NCI-H1417 treated with DMSO at 0.1 percent for 48 hours (cell line): ENCODE measurements at places on chromosomes 7 and 10.

- no peak for DNase-seq
Measured at GRCh38 chr10:84195044-84195830, 900 bp downstream of the CDHR1 start.

GRCh38 chr7:15801041-15801440 lies 114.6 kb upstream of the MEOX2 start:
- DNase-seq = no peak

DNA sequence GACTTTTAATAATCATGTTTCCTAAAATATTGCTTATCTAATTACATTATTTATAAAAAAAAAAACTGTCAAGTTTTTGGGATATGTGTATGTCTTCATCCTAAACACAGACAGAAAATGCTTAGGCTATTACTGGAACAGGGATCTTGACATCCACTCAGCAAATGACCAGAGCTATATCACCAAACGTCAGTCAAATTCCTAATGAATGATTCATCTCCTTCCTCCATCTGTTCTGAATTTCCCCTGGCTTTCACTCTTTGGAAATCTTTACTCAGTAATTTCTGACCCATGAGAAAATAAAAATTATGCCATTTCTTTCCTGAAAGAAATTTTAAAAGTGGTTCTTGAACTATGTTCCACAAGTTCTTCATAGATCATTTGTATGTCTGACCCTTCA lies 552.4 kb upstream of the KCND2 start:
- no peak for DNase-seq

- no peak for DNase-seq
Measured at GRCh38 chr10:48797830-48798229, 113.2 kb downstream of the WDFY4 start.

GRCh38 chr10:1102831-1103230 lies 46.6 kb downstream of the WDR37 start:
- no peak for DNase-seq

DNA sequence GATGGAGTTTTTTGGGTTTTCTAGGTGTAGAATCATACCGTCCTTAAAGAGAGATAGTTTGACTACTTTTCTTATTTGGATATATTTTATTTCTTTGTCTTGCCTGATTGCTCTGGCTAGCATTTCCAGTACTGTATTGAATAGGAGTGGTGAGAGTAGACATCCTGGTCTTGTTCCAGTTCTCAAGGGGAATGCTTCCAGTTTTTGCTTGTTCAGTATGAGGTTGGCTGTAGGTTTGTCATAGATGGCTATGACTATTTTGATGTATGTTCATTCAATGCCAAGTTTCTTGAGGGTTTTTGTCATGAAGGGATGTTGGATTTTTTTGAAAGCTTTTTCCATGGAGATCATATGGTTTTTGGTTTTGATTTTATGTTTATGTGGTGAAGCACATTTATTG lies 676.9 kb downstream of the SUGCT start:
- no peak for DNase-seq

- DNase-seq = no peak
Measured at GRCh38 chr7:133775201-133775600, 351.9 kb upstream of the LRGUK start.

DNA sequence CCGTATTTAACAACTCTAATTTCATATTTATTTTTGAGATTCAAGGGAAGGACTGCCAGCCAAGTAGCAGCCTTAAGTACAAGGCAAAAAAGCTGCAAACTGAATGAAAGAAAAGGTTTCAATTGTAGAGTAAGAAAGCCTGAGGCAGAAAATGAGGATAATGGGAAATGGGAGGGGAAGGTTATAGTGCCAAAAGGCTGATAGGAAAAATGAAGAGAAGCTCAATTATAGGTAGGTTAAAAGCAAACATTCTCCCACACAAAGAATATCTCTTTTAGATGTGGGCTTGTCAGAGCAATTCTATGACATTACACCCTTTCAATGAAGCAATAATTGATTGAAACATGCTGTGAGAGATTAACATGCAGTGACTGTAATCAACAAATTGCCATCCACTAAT lies 175.3 kb downstream of the RAPGEF5 start:
- no peak for DNase-seq

GRCh38 chr7:46576950-46577349 lies 655.9 kb upstream of the IGFBP3 start:
- DNase-seq = no peak

- no peak for DNase-seq
Measured at GRCh38 chr10:125823663-125824251, 411 bp downstream of the BCCIP start.

GRCh38 chr7:64965594-64965993 lies 25.2 kb downstream of the ZNF117 start:
- no peak for DNase-seq

DNA sequence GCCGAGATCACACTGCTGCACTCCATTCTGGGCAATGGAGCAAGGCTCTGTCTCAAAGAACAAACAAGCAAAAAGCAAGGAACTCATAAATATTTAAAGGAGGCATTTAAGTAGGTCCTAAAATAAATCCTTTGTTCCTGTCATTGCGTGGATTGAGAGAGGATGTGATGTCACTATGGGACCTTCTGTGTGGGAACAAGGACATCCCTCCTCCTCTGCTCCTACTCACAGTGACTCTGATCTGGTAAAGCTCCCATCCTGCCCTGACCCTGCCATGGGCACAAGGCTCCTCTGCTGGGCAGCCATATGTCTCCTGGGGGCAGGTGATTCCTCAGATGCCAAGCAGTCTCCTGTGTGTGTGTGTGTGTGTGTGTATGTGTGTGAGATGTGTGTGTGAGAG lies 74.1 kb upstream of the PRSS58 start:
- DNase-seq = no peak

GRCh38 chr7:37429435-37429791 lies 19.3 kb downstream of the ELMO1 start:
- no peak for DNase-seq

GRCh38 chr7:66352071-66352470 lies 146.9 kb downstream of the TPST1 start:
- DNase-seq = no peak

- no peak for DNase-seq
Measured at GRCh38 chr10:80351220-80351619, 5.3 kb downstream of the DYDC1 start.

- no peak for DNase-seq
Measured at GRCh38 chr7:2115760-2116447, 116.8 kb downstream of the MAD1L1 start.

DNA sequence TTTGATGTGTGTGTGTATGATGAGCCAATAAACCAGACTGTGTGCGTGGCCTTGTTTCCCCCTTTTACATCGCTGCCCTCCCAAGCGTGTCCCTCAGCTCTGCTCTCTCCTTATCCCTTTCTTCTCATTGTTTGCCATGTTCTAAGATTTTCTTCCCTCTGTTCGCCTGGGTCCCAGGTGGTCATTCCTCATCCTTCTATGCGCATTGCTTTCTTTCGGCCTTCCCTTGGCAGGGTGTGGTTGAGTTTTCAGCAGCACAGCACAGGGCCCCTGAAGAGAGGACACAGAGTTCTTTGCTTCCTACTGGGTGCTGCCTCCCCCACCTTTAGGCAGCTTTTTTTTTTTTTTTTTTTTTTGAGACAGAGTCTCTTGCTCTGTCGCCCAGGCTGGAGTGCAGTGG lies 23.1 kb downstream of the GBX1 start:
- no peak for DNase-seq

- no peak for DNase-seq
Measured at GRCh38 chr10:61475449-61475873, 22.3 kb upstream of the TMEM26 start.

- no peak for DNase-seq
Measured at GRCh38 chr10:11403116-11403515, 208.3 kb downstream of the USP6NL start.

- no peak for DNase-seq
Measured at GRCh38 chr7:16234493-16235146, 186.7 kb downstream of the CRPPA start.

DNA sequence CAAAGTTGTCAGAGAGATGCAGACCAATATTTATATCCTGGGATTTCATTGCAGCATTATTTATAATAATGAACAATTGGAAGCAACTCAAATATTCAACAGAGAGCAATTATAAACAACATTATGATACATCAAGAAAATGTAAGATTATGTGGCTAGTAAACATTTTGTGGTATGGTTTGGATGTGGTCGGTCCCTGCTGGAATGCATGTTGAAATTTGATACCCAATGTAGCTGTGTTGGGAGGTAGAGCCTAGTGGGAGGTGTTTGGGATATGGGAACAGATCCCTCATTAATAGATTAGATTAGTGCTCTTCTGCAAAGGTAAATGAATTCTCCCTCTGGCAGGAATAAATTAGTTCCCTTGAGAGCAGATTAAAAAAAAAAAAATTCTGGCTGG lies 350.9 kb downstream of the ANKRD30A start:
- no peak for DNase-seq

DNA sequence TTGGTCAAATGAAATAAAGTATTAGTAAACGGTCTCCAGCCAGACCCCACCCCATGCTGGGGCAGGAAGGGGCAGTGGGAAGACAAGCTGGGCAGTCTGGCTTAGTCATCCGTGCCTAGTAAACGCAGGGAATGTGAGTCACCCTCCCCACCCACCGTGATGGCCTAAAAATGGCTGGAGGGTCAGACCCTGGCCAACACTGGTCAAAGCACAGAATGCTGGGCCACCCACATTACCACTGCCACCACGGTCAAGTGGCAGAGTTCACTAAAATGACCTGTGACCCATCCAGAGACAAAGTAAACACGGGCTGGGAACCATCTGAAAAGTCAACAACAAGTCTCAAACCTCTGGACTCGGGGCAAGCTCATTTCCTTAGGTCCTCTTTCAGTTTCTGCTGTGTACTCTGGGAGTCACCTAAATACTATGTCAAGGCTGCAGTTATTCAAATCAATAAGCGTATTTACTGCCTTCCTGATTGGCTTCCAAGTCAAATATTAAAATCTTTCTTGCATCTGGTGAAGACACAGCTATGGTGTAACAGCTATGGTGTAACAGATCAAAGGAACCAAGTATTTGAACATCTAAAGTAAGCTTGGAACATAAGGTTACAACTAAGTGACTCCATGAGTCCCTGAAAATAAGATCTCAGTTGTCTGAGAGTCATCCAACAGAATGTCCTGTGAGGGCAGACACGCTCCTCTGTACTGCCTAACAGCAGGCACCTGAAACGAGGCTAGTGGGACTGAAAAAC lies 3.0 kb downstream of the ZFAND2A start:
- DNase-seq = no peak

GRCh38 chr7:50533866-50534265 lies 31.3 kb downstream of the DDC start:
- no peak for DNase-seq

DNA sequence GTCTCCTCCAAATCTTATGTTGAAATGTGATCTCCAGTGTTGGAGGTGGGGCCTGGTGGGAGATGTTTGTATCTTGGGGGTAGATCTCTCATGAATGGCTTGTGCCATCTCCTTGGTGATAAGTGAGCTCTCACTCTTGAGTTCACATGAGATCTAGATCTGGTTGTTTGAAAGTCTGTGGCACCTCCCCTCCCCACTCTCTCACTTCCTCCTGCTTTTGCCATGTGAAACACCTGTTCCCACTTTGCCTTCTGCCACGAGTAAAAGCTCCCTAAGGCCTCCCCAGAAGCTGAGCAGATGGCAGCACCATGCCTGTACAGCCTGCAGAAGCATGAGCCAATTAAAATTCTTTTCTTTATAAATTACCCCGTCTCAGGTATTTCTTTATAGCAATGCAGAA lies 23.5 kb downstream of the TMEM229A start:
- no peak for DNase-seq

DNA sequence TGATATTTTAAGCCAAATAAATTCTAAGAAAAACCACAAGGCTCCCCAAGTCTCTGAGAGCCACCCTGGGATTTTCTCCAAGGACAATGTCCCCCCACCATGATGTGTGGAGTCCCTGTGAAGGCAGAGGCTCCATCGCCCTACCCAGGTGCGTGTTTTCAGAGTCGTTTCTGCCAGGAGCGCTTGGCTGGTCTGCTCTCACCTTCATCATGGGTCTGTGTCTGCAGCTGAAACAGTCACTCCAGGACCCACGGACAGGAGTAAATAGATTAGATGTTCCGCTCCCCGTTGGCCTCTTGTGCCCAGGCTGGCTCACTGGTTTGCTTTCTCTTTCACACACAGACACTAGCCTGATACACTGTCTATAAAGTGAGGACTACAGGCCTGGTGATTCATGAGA lies 217.5 kb downstream of the SFMBT2 start:
- no peak for DNase-seq

DNA sequence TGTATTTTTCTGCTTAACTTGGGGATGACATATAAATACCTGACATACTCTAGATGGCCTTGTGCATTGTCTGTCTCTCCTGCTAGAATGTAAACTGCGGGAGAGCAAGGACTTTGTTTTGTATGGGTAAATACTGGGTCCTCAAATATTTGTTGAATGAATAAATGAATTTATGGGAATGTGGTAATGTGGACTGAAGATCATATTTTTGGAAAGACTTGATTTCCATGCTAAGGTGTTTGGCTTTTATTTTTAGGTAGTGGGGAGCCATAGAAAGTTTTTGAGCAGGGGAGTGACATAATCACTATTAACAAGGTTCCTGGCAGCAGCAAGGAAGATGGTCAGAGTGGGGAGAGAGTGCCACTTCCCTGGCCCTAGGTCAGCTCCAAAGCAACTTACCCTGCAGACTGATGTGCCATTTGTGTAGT lies 27.0 kb downstream of the UBTD1 start:
- DNase-seq = no peak

- DNase-seq = no peak
Measured at GRCh38 chr7:158805937-158806336, 23.4 kb downstream of the ESYT2 start.

DNA sequence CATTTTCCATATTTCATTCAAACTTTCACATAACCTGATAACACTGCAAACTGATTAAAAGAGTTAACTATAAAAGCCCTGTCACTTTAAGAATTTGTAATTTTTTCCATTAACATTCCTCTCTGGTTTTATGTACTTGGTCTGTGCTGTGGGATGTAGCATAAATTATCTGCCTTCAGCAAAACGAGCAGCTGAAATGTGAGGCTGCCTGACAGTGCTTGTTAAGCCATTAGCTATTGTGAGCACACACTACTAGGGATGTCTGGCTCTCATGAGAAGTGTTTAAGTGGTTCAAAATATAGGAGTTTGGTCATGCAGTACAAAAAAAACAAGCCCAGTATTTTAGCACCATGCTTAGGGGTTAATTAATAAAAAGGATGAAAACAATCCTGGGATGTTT lies 63.0 kb downstream of the HOXA1 start:
- peak; percentile 80 for DNase-seq

DNA sequence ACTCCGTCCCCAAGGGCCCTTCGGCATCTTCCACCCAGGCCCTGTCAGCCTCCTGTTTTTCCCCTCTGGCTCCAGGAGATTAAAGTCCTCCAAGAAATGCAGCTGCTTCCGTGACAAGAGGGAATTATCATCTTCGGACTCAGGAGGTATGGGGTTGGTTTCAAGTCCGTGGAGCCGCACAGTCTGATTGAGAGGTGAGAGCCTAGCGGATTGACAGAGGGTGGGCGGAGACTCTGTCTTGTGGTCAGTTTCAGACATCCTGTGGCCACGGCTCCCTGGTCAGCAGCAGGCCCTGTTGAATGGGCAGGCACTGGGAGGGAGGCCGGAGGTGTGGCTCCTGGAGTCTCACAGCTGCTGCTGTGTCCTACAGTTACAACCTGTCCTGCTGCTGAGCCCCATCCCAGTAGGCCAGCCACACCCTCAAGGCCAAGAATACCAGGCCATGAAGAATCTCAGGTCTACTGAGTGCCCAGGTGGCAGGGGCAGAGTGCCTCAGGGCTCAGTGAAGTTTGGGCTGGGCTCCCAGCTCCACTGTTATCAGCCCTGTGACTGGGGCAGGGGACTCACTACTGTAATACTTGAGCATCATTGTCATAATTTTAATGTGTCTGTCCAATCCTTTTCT lies 49.3 kb upstream of the ZNF716 start:
- DNase-seq = no peak

- no peak for DNase-seq
Measured at GRCh38 chr10:454860-455259, 234.6 kb downstream of the DIP2C start.
